NCI-H1930 (cell line): ENCODE measurements at places on chromosomes 7 and 10.

- no peak for DNase-seq
Observed at GRCh38 chr10:44399659-44400451, 15.0 kb upstream of the CXCL12 start.

- no peak for DNase-seq
Observed at GRCh38 chr10:125455855-125456254, 227.1 kb downstream of the TEX36 start.

DNA sequence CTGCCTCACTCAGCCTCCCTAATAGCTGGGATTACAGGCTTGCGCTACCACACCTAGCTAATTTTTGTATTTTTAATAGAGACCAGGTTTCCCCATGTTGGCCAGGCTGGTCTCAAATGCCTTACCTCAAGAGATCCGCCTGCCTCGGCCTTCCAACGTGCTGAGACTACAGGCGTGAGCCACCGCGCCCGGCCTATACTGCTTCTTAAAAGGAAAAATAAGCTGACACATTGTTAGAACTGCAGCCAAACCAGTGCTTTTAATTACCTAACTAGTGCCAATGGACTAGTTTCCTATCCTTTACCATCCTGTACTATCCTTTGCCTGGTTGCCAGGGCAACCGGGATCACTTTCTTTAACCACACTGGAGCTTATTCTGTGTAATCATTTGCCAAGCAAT, 108.0 kb downstream of the LRRTM3 start:
- no peak for DNase-seq

DNA sequence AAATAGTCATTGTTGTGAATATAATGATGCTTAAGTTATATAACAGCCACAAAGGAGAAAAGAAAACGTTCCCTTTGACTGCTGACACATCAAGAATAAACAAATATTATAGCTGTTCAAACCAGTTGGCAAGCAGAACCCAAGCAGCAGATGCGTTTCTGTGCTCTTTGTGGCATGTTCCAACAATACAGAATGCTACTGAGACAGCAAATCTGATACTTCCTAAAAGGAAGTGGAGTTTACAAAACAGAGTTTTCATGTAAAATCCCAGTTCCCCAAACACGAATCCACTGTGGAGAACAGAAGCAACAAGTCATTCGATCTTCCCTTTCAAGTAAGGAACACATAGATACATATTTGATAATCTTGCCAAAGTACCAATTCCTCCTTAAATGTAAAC, 170.9 kb upstream of the ASAH2 start:
- DNase-seq = peak; percentile 0
